Activated CD8-positive, alpha-beta T cell treated with anti-CD3 and anti-CD28 coated beads for 36 hours (primary cell): ENCODE measurements at places on chromosomes 12 and 14. TPM values are rescaled to one million over a fixed set of nuclear protein-coding genes. Genes with fewer than 3 reads are reported as not detected.

- no peaks in the 10 kb centered on the region for H3K4me1 ChIP-seq
- H3K27me3 ChIP-seq = no peaks in the 10 kb centered on the region
- DNase-seq = no peak
- peaks cover 24% of the 10 kb centered on the region for H3K36me3 ChIP-seq
- H3K27ac ChIP-seq = no peak overlapping the region
Measured at GRCh38 chr12:103783744-103784664, 57.0 kb downstream of the NT5DC3 start.

DNA sequence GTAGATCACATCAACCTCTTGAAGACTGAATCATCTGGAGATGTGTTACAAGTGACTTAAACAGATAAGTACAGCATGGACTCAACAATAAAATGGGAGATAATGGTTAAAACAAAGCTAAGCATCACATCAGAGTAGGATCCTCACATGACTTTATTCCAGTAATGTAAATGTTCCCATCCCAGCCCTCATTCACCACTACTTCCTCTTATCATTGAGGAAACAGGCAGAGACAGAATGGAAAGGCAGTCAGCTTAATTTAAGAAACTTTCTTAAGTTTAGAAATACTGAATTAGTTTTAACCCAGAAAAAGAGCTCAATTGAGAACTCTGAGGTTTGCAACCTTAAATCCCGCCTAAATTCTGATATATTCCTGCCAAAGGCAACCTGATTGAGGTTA lies 1.2 kb upstream of the ALG10 start:
- no peak overlapping the region for H3K27ac ChIP-seq
- H3K4me3 ChIP-seq = no peak overlapping the region
- H3K27me3 ChIP-seq = peaks cover under 1% of the 10 kb centered on the region
- no peak for DNase-seq
- peaks cover 9% of the 10 kb centered on the region for H3K36me3 ChIP-seq

The SPX gene
- 0.20 TPM for total RNA-seq

GRCh38 chr12:42666671-42667243 lies 77.2 kb upstream of the PRICKLE1 start:
- H3K4me1 ChIP-seq = no peaks in the 10 kb centered on the region
- H3K27me3 ChIP-seq = no peaks in the 10 kb centered on the region
- no peaks in the 10 kb centered on the region for H3K36me3 ChIP-seq
- no peak overlapping the region for H3K27ac ChIP-seq

GRCh38 chr12:116067892-116068291 lies 209.6 kb downstream of the MED13L start:
- peaks cover 24% of the 10 kb centered on the region for H3K4me1 ChIP-seq
- no peak for DNase-seq
- H3K4me3 ChIP-seq = no peak overlapping the region
- H3K27ac ChIP-seq = no peak overlapping the region
- no peaks in the 10 kb centered on the region for H3K36me3 ChIP-seq

DNA sequence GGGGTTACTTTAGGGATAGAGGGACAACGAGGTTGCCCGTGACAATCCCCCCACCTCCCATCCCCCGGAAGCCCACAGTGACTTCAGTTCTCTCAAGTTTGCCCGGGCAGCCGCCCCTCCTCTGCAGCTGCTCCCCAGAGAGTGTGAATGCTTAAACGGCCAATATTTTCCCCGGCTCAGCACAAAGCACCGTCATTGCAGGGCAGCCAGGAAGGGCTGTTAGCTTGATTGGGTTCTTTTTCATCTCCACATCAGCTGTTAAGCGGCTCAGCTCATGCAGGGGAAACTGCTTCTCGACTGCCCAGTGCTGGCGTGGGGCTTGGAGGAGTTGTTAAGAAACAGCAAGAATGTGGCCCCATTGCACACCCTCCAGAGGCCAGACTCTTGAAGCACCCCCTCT lies 120.5 kb upstream of the NCOR2 start:
- peaks cover 35% of the 10 kb centered on the region for H3K4me1 ChIP-seq
- H3K4me3 ChIP-seq = no peak overlapping the region
- H3K36me3 ChIP-seq = peaks cover 5% of the 10 kb centered on the region
- no peaks in the 10 kb centered on the region for H3K27me3 ChIP-seq
- no peak overlapping the region for H3K27ac ChIP-seq
- DNase-seq = peak; percentile 46

The ERP27 gene
- total RNA-seq = 3.4 TPM
